ENCODE measurements at places on chromosomes 6 and 20. TPM values are rescaled to one million over a fixed set of nuclear protein-coding genes. Genes with fewer than 3 reads are reported as not detected.

FRK gene
- 2.7 TPM for total RNA-seq

ZCCHC3 gene
- 13.0 TPM for total RNA-seq

KCNQ5 gene
- 1.5 TPM for total RNA-seq

OLIG3 gene
- total RNA-seq = not detected

ME1 gene
- total RNA-seq = 29.6 TPM

CLPSL1 gene
- not detected for total RNA-seq

SFTA2 gene
- total RNA-seq = not detected

MAS1 gene
- total RNA-seq = not detected

TMEM200A gene
- 0.98 TPM for total RNA-seq

CCHCR1 gene
- 18.4 TPM for total RNA-seq

TAB2 gene
- 17.4 TPM for total RNA-seq

CFAP61 gene
- not detected for total RNA-seq

POLR1H gene
- total RNA-seq = 54.7 TPM

LRRC73 gene
- 0.21 TPM for total RNA-seq

TINAG gene
- total RNA-seq = not detected

C6orf132 gene
- total RNA-seq = 36.0 TPM

TBXT gene
- total RNA-seq = not detected

GRIK2 gene
- 0.07 TPM for total RNA-seq

BEND6 gene
- 0.28 TPM for total RNA-seq

CLDN20 gene
- total RNA-seq = 0.14 TPM

ZC3H12D gene
- not detected for total RNA-seq

TBC1D7 gene
- total RNA-seq = 24.9 TPM

TFAP2D gene
- total RNA-seq = not detected

MATN4 gene
- 0.05 TPM for total RNA-seq

NTSR1 gene
- total RNA-seq = 1.6 TPM

CST2 gene
- not detected for total RNA-seq

FAM229B gene
- total RNA-seq = 4.1 TPM

CCN6 gene
- 0.14 TPM for total RNA-seq

E2F1 gene
- total RNA-seq = 7.1 TPM

ELOVL4 gene
- total RNA-seq = 8.8 TPM

AVP gene
- not detected for total RNA-seq

LY6G6F gene
- not detected for total RNA-seq

KCNG1 gene
- 23.8 TPM for total RNA-seq

Data from airway epithelial cell (primary cell).